Activated naive CD4-positive, alpha-beta T cell (primary cell): ENCODE measurements at places on chromosomes 3 and 15.
A peak's percentile ranks its signal among the peaks of the same experiment; 100 is the strongest.

GRCh38 chr3:189512039-189512438 is 119.2 kb upstream of the TP63 start:
- no peak for DNase-seq

- DNase-seq = no peak
Measured at GRCh38 chr3:94548581-94549316, 485.9 kb downstream of the NSUN3 start.

- DNase-seq = no peak
Measured at GRCh38 chr3:42117175-42118008, 26.2 kb downstream of the TRAK1 start.

DNA sequence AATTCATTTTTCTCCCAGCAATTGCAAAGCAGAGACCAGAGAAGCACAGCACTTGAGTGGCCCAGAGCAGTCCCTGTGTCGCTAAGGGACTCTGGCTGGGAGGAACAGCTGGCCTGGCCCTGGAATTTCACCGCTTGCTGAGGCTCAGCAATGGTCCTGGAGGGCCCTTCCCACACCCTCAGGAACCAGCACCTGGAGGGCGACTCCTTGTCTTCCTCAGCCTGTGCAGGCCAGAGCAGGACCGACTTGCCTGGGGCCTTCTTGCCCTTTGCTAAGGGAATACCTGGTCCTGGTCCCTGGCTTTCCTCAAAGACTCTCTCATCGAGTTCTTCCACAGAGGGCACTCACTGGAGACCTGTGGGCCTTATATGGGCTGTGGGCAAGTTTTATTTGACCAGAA is 294.6 kb downstream of the RPLP1 start:
- DNase-seq = no peak

DNA sequence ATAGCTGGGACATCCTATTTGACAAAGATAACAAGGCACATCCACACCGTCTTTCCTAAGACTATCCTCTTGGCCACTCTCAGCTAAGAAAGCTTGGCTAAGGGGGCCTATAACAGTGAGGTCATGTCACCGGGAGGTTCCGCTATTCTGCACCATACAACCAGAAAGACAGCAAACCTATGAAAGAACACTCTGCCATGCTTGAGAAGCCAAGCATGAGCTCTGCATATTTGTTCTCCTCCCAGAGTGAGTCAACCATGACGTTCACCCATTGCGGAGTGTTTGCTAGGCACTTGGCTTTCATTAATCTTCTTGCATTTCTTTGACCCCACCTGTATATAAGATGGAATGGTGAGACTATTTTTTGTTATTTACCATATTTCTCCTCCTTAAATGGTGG is 141.2 kb downstream of the GMNC start:
- DNase-seq = no peak

DNA sequence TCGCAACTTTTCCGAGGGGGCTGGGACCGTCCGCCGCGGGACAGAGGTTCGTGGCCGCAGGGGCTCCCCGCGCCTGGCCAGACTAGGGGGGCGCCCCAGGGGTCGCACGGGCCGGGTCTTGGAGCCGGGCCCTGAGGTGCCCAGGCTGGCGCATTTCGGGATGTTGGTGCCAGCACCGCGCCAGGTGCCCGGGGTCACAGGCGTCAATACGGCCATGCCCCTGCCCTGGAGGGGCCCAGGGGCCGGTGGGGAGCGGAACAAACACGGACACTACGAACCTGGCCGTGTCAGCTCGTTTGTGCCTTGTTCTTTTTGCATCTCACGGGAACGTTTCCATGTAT is 366 bp downstream of the TM6SF1 start:
- no peak for DNase-seq

- no peak for DNase-seq
Measured at GRCh38 chr3:112084980-112085705, 1.0 kb upstream of the C3orf52 start.

GRCh38 chr3:48439820-48440589 is at the start of the genes CCDC51 and TMA7:
CCDC51 (minus strand) TSS chr3:48440119; CDS start chr3:48435128, 4,991 bp downstream.
TMA7 (plus strand) TSS chr3:48440257; CDS start chr3:48440297, 40 bp downstream.
- DNase-seq = peak; percentile 93

DNA sequence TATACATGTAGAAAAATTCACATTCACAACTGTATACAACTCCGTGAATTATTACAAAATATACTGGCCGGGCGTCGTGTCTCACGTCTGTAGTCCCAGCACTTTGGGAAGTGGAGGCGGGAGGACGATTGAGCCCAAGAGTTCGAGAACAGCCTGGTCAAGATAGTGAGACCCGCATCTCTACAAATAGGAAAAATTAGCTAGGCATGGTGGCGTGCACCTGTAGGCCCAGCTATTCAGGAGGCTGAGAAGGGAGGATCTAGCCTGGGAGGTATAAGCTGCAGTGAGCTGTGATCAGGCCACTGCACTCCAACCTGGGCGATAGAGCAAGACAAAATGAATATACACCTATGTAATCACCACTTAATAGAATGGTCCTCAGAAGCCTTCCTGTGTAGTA is 1.3 kb downstream of the RAD51 start:
- DNase-seq = no peak

- no peak for DNase-seq
Measured at GRCh38 chr3:44991326-44991725, 15.3 kb downstream of the EXOSC7 start.

- no peak for DNase-seq
Measured at GRCh38 chr15:67564968-67565345, 22.5 kb downstream of the MAP2K5 start.

DNA sequence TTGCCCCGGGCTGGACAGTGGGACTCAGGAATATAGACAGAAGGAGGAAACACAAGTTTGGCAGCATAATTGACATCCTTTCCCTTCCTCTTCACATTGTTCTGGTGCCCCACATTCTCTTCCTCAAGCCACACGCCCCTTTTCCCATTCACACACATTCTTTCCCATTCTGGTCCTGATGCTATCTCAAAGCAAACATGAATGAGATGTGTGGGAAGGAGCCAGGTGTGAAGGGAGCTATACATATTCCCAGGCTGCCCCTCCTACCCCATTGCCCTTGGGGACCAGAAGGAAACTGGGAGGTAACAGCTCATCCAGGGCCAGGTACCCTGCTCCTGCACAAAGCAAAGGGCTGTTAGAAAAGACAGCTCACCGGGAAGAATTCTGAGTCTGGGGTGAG is 23.4 kb upstream of the CLK3 start:
- no peak for DNase-seq

DNA sequence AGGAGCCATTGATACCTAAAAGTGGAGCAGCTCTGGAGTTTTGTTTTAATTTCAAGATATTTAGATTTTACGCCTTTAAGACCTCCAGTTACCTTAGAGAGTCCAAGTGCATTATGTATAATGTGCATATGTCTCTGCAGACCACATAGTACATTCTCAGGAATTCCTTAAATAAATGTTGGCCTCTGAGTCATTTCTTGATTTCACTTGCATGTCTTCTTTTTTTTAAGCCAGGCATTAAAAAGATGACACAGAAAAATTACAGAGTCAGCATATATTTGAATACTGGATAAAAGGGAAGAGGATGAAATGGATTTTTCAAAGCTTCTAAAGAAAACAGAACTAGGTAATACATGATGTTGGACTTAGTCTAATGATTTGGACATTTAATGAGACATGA is 125.2 kb downstream of the TMCO5A start:
- DNase-seq = no peak

GRCh38 chr3:121601212-121601812 is 8.1 kb downstream of the FBXO40 start:
- no peak for DNase-seq

GRCh38 chr3:72563690-72564370 is 284.4 kb downstream of the SHQ1 start:
- DNase-seq = no peak

DNA sequence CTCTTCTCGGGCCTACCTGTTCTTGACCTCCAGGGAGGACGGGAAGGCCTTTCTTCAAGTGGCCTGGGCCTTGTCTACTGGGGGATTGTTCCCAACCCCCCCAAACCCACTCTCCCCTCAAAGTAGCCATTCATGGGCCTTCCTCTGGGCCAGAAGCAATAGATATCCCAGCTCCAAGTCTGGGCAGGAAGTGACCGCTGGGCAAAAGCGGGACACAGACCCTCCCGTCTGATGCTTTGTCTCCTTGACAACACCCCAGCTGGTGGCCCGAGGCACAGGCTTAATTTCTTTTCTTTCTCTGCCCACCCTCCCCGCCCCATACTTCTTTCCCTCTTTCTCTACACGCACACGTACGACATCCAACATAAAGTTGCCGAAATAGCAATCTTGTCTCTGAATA is 41.4 kb upstream of the FEZF2 start:
- DNase-seq = no peak

DNA sequence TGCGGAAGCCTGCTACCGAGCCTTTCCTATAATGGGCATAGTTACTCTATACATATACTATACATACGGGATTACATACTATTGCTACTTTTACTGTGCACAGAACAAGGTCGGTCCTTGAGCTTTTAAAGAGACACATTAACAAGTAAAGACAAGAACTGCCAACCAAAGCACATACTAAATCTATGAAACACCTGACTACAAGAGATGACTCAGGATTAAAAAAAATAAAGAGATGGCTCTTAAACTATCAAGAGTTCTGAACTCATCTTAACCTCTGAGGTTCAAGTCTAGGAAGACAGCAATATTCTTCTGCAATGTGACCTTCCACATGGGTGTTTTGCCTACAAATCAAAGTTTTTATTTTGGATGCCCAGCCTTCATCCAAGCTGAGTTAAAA is 106.8 kb downstream of the TNIK start:
- DNase-seq = no peak

GRCh38 chr3:52121464-52121805 is 32.8 kb downstream of the POC1A start:
- DNase-seq = no peak

DNA sequence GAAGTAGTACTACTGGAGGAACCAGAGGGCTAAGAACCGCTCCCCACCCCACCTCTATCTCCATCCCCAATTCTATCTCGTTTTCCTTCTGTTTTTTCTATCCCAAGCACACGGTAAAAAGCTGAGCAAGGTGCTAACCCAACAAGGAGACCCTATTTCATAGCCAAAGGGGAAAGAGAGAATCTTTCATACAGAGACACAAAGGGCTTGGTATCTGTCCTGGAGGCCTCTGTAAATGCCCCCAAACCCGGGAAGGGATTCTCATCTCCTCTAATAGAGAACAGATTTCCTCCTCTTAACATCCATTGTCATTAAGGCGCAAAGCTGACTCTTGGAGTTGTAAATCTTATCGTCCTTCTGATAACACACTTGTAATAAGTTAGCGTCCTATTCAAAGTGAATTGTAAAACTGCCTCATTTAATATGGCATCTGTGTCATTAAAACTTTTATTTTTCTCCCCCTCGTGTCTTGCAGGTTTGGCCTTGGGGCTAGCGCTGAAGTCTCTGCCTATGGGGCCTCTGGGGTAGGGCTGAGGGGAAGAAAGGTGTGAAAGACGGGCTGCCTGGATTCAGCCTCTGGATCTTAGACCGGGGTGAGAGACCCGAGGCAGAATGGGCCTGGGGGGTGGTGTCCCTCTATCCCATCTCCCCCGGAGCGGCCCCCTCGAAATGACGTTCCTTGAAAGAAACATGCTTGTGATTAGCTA is 12.1 kb downstream of the NR2F2 start:
- no peak for DNase-seq

- DNase-seq = no peak
Measured at GRCh38 chr15:77838061-77838460, 205.3 kb upstream of the LINGO1 start.

GRCh38 chr15:99450896-99451358 is 114.9 kb upstream of the MEF2A start:
- DNase-seq = no peak

DNA sequence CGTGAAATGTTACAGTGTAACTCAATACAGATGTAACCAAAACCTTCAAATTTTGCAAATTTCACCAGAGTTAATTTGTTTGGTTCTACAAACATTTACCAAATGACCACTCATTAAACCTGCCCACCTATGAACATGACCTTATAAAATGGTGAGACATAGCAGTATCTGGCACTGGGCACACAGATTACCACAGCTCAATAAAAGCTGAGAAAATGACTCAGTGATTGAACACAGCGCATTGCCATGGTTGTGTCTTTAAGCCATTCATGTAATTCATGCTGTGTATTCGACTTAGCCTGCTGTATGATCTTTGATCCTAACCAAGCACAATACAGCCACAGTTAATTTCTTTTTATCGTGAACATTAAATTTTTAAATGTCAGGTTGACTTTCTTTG is 11.3 kb downstream of the PPARG start:
- no peak for DNase-seq

- no peak for DNase-seq
Measured at GRCh38 chr3:70543493-70543892, 231.1 kb upstream of the MDFIC2 start.

- no peak for DNase-seq
Measured at GRCh38 chr3:140034058-140034457, 99.1 kb downstream of the CLSTN2 start.

DNA sequence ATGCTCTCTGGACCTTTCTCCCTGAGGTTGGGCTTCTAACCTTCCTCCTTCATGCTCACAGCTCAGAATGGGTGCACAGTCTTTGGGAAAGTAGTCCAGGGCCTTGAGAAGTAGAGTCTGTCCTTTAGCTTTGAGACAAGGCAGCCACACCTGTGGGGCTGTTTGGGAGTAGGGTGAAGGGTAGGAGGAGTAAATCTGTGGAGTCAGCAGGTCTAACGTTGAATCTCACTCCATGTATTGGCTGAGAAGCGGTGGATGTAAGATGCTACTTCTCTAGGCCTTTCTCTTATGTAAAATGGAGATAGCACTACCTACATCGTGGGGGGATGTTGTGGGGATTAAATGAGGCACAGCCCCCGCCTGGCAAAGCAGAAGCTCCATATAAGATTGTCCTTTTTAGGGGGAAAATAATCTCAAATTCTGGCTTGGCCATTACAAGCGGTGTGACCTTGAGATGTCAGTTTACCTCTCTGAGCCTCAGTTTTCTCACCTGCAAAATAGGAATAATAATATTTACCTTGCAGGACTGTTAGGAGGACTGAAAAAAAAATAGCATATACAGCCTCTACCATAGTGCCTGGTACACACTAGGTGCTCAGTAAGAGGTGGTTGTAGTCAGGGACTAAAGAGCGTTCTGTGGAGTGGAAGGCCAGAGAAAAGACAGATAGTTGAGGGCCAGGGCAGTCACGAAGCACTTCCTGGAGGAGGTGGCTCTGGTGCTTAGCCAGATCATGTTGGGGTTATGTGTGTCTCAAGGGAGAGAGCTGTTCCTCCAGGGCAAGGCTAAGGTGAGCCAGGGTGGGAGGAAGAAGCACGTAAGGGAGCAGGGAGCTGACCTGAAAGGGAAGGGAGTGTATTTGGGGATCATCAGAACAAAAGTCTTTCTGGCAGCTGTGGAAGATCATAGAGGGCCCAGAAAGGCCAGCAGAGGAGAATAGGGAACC is 82.8 kb upstream of the MRPS22 start:
- DNase-seq = no peak
